Muscle of leg (tissue), 16 donors: ENCODE measurements at places on chromosomes 2 and 18. TPM values are rescaled to one million over a fixed set of nuclear protein-coding genes. Genes with fewer than 3 reads are reported as not detected.

The SCN9A gene
- 5.2 TPM for total RNA-seq

The ARHGAP25 gene
- total RNA-seq, result 3.1 TPM

DNA sequence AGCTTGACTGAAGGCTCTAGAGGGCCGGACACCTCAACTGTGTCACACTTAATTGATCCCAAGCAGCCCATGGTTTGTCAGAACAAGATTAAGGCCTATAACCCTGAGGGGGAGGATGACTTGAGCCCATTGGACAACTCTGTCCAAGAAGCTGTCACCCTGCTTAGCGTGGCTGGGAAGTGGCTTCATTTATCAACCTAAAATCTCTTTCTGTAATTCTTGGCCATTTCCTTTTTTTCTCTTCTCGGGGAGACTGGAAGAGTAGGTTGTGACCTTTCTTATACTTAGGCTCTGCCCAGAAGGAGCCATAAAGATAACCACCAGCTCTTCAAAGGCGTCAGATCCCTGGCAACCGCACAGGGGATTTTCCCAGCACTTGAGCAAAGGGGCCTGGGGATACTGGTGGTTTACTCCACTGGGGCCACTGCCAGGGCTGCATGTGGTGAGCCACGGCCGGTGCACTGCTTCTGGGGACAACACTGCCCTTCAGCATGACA, 265.5 kb downstream of the CYRIA start:
- no peak for DNase-seq

The XDH gene
- total RNA-seq, result under 0.01 TPM

The FMNL2 gene
- 24.1 TPM for total RNA-seq

- DNase-seq, result no peak
Observed at GRCh38 chr2:37857575-37858399, 67.3 kb upstream of the RMDN2 start.

DNA sequence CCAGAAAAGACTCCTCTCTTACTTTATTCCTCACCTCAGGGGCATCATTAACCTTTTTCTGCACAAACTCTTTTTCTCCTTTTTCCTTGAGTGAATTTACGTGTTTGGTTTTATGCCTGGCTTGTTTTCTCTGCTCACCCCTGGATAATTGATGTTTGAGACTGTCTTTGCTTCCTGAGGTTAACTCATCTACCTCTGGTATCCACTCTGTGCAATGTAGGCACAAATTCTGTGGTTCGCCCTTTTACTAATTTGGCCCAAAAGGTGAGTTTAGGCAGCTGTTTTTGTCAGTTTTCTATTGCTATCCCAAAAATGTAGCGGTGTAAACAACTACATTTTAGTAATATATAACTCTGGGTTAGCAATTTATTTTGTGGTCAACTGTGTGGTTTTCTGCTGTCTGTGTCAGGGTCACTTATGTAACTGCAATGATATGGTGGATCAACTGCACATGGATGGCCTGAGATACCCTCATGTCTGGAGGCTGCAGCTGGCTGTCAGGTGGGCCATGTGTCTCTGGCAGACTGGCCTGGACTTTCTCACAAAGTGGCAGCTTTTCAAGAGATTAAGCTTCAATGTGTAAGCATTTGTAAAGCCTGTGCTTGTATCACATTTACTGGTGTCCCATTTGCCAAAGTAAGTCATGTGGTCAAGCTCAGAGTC, 329.7 kb downstream of the FSIP2 start:
- DNase-seq, result peak; percentile 78

DNA sequence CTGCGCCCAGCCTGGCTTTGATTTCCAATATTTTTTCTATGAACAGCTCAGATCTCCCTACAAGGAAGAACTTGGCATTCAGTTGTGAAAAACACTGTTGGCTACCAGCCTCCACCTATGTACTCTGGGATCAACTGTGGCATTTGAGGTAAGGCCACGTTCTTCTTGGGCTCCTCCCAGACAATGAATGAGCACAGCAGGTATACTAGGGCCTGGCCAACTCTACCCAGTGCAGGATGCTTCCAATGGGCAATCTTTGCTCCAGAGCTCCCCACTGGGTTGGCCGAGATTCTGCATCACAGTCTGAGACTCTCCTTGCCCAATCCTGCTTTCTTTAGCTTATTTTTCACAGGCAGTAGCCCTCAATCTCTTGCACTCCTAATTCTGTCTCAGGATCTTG, 75.9 kb downstream of the TMEM131 start:
- DNase-seq, result no peak
